Activated naive CD8-positive, alpha-beta T cell treated with anti-CD3 and anti-CD28 coated beads, Interleukin-2, amount 10 ng/mL, durations not matched to agents 7 days and 5 days (primary cell): ENCODE measurements at places on chromosomes 3 and 15. TPM values are rescaled to one million over a fixed set of nuclear protein-coding genes. Genes with fewer than 3 reads are reported as not detected.

DNA sequence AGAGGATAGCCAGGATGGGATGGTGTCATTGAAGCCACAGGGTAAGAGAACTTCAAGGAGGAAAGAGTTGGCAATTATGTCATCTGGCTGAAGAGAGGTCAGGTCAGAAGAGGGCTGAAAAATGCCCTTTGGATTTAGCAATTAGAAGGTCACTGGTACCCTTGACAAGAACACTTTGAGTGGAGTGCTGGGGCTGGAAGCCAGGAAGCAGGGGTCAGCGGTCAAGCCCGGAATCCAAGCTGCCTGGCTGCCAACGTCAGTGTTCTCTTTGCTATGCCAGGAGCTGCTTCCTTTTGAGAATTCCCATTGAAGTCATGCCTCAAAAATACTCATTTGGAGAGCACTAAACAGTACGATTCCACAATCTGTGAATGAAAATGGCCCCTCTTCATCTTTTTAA lies 386.5 kb downstream of the SHQ1 start:
- peaks cover 12% of the 10 kb centered on the region for H3K27me3 ChIP-seq
- no peaks in the 10 kb centered on the region for H3K36me3 ChIP-seq

DNA sequence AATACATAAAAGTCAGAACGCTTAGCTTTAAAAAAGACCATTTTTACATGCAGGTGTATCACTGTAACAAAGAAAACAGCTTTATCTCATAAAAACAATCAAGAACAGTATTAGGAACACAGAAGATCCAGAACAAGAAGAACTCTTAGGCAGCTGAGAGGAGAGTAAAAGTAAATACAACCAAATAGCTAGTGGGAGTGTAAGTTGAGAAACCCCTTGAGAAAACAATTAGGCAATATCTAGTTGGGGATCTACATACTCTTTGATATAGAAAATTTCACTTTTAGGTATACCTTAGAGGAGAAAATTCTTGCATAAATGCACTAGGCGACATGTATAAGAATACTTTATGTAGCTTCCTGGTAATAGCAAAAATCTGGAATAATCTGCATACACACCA lies 7.5 kb downstream of the TMF1 start:
- peaks cover 34% of the 10 kb centered on the region for H3K36me3 ChIP-seq
- H3K27ac ChIP-seq = no peak overlapping the region
- DNase-seq = no peak

DNA sequence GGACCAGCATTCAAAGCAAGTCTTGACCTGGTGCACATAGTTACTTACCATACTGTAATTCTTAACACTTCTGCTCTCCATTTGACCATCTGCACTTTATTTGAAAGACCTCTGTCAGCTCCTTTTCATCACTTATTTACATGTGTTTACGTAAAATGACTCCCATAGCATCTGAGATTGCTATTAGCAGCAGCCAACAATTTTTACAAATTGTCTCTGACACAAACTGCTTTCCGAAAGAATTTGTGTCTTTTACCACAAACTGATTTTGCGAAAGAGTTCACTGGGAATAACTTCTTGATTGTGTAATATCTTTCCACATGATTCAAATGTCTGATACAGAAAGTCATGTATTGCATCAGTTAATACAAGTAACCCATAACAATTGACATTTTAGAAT lies 144.1 kb upstream of the PEX5L start:
- H3K36me3 ChIP-seq = no peaks in the 10 kb centered on the region
- H3K4me1 ChIP-seq = no peaks in the 10 kb centered on the region
- no peak for DNase-seq

The COL6A5 gene
- not detected for total RNA-seq

DNA sequence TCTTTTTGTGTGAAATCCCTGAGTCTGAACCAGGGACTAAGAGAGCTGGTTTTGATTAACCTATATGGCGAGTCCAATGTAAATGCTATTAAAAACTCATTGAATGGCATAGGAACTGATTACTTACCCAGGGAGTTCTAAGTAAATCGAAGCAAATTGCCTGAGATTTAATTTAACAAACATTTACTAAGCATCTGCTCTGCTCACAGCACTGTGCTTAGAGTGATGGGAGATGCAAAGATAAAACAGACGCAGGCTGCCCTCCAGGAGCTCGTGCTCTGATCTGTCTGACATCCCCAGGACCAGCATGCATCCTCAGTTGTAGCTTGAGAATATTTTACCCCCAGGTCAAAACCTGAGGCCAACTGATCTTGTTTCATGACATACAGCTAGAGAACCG lies 247.9 kb downstream of the NR2F2 start:
- H3K36me3 ChIP-seq = no peaks in the 10 kb centered on the region
- H3K4me3 ChIP-seq = no peak overlapping the region
- H3K27me3 ChIP-seq = no peaks in the 10 kb centered on the region
- no peak for DNase-seq
